T-helper 22 cell (primary cell): ENCODE measurements at places on chromosomes 13 and 19.

- DNase-seq: no peak
These were observed 39.3 kb upstream of the ISYNA1 start for GRCh38 chr19:18477042-18477779.

DNA sequence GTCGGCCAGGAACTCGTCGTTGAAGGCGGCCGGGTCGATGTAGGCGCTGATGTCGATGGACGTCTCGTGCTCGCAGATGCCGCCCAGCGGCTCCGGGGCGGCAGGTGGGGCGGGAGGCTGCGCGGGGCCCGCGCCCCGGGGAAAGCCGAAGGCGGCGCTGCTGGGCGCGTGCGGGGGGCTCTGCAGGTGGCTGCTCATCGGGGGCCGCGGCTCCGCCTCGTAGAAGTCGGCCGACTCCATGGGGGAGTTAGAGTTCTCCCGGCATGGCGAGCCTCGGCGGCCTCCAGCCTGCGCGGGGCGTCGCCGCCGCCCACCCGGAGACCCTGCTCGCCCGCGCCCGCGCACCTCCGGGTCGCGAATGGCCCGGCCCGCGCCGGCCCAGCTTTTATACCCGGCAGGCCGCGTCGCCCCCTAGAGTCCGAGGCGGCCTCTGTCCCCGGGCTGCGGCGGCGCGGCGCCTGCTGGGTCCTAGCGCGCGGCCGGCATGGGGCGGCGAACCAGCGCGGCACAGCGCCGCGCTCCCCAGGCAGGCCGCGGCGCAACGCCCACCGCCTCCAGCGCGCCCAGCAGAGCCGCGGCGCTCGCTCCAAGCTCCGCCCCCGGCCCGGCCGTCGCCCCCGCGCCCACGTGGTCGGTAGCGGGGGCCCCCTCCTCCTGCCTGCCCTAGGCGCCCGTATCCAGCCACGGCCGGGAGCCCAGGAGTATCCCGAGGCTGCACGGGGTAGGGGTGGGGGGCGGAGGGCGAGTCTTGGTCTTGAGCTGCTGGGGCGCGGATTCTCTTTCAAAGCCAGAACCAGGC is at the start of gene CEBPA:
TSS of gene CEBPA (minus strand) at position 360 of the 799 bp plus-strand sequence. CDS start at position 240, 120 bp downstream.
- peak; percentile 40 for DNase-seq

DNA sequence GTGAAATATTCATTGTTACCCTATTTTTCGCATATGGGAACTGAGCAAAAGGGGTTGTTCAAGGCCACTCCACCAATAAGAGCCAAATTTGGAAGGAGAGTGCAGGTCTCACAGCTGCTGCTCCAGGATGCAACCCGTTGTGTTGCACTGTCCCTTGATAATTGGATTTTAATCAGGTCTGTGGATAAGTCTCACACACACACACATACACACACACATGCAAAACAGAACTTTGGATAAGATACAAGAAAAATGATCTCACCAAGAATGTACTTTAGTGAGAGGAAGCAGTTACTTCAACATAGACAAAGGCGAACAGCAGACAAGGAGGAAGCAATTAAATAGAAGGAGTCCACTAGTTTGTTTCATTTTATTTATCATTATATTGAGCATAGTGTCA is 127.3 kb upstream of the EDNRB start:
- DNase-seq: no peak

- DNase-seq: no peak
These were observed 534.4 kb downstream of the IRS2 start for GRCh38 chr13:109251956-109252355.

- DNase-seq: no peak
These were observed 155.0 kb upstream of the SERP2 start for GRCh38 chr13:44218501-44219240.

DNA sequence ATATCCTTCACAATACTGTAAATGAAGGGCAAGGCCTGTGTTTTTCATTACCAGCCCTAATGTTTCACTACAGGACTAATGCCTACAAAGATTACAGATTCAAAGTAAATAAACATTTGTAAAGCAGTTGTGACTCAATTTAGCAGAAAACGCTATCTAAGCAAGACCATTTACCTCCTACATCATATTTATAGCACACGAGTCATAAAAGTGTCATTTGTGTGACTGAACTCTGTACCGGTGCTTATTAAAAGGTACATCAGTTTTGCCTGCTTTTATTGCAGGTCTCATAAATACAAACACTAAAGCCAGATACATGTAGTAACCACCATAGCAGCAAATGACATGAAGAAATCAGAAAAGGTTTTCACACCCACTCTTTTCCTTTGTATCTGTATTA is 61.5 kb upstream of the SLC15A1 start:
- no peak for DNase-seq

DNA sequence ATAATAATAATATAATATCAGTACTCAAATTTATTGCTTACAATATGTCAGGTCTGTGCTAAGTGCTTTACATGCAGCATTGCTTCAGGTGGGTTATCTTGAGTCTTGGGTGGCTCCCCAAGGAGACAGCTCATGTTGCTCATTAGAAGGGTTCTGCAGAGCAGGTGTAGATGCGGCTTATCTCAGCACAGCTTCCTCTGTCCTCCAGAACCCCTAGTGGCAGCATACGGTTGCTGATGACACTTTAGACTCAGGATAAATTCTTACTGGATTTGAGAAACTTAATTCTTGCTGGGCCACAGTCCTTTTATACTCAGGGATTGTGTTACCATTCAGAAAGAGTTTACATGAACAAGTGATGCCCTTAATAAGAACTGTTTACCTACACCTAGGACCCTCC is 8.9 kb downstream of the COG3 start:
- DNase-seq: peak; percentile 10

GRCh38 chr19:34171539-34171876 is 796 bp upstream of the LSM14A start:
- no peak for DNase-seq

DNA sequence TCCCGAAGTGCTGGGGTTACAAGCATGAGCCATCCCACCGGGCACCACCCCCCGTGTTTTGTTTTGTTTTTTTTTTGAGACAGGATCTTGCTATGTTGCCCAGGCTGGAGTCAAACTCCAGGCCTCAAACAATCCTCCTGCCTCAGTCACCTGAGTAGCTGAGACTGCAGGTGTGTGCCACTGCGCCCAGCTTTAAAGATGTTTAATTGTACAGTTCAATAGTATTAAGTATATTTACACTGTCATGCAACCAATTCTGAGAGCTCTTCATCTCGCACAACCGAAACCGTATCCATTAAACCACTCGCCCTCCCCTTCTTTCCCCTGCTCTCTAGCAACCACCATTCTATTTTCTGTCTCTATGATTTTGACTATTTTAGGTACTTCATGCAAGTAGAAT is 15.6 kb downstream of the NUCB1 start:
- DNase-seq: no peak

DNA sequence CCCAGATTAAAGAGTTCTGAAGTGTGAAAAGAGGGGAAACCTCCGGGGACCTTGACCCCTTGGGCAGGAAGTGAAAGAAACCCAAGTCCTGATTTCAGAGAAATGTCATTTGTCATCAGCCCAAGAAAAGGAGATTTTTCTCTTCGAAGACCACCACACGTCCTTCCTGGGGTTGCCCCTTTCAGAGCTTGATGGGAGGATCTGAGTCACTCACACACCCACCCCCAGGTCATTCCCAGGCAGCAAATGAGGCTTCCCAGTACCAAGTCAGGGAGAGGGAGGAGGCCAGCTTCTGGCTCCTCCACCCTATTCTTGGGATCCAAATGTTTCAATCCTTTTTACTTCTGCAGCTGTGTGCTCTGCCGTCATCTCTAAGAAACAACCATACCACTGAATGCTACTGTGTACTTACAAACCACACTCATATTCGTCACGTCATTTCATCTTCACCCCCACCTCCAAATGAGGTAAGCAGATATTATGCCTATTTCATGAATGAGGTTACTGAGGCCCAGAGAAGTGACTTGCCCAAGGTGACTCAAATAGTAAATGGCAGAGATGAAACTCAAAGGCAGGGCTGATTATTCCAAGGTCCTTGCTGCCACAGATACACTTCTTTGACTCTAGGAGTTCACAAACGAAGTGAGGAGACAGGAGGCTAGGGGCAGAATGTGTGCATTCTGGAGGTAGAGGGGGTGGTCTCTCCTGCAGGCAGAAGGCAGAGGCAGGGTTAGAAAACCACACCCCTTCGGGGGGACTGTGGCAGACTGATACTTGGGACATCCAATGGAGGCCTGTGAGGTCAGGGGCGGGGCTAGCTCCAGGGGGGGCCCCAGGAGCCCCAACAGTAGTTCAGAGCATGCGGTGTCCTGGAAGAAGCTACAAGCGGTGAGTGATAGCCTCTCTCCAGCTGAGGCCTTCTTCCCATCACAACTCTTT is 5.0 kb upstream of the KMT2B start:
- no peak for DNase-seq

GRCh38 chr13:34349091-34349722 is 531.3 kb downstream of the RFC3 start:
- no peak for DNase-seq

GRCh38 chr19:42207767-42208271 is 9.7 kb downstream of the DEDD2 start:
- DNase-seq: peak; percentile 29

GRCh38 chr19:17766543-17767131 is 15.4 kb downstream of the FCHO1 start:
- no peak for DNase-seq

DNA sequence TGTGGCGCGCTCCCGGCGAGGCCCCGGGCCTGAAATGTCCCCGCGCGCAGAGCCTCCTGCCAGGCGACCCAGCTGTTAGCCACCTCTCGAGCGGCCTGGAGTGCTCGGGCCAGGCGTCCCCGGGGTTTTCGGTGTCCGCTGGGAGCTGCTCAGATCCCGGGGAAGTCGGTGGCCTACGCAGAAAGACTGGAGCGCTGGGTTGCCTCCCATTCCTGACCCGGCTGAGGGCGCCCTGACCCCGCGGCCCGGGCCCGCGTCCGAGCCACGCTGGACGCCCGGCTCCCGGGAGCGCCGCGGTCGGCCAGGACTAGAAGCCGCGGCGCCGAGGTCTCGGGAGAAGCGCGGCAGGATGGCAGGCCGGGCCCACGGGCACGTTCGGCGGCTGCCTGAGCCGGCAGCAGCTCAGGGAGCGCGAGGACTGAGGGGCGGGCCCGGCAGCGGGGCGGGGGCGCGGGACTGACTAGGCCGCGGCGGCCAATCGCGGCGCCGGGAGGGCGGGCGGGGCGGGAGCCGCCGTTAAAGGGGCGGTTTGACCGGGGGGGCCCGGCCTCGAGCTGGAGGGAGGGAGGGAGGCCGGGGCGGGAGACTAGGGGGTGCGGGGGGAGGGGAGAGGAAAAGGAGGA is 1.3 kb upstream of the ZIC2 start:
- peak; percentile 34 for DNase-seq

DNA sequence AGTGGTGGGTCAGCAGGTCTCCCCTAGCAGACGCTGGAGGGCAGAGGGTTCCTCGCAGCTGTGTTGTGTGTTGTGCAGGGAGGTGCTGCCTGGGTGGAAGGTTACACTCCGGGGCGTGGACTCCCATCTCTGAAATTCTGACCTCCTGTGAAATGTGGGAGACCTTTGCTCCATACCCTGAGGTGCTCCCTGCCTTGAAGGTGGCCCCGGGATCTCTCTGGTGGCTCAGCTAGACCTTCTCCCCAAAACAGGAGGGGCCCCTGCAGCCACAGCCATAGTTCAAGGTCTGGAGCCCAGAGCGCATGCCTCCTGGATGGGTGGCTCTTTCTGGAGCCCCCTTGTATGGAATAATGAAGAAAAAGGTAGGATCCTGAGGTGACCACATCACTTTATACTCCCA is 70.2 kb downstream of the SOX1 start:
- DNase-seq: no peak

DNA sequence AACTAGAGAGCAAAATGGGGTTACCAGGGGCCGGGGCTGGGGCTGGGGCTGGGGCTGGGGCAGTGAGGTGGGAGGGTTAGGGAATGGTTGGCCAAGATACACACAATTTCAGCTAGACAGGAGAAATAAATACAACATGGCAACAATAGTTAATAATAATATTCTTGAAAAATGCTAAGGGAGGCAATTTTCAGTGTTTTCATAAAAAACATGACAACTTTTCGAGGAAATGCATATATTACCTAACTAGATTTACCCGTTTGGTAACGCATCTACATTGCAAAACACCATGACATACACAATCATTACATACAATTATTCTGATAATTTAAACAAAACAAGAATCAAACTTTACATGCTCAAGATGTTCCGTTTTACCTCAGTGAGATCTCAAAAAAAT is 12.2 kb downstream of the RFPL4AL1 start:
- no peak for DNase-seq

DNA sequence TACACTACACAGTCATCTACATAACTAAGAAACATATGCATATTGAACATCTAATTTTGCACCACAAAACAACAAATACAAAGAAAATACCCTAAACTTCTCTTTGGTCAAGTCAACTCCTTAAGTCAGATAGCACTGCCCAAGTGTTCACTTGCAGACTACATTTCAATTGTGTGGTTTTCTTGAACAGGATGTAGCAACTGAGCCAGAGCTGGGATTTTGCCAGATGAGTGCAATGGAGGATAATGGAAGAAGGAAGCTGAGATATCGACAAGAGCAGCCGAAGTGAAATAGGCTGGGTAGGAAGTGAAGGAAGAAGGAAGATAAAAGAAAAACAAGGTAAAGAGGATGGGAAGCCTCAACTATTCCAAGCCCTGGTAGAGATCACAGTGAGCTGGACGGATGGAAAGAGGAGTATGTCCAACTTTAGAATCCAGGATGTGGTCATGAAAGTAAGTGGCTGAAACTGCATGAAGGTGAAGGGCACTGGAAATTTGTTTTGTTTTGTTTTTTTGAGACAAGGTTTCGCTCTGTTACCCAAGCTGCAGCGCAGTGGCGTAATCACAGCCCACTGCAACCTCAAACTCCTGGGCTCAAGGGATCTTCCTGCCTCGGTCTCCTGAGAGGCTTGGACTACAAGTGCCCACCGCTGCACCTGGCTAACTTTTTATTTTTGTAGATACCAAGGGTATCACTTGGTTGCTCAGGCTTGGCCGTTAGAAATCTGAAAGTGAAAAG is 15.0 kb downstream of the NUFIP1 start:
- no peak for DNase-seq

DNA sequence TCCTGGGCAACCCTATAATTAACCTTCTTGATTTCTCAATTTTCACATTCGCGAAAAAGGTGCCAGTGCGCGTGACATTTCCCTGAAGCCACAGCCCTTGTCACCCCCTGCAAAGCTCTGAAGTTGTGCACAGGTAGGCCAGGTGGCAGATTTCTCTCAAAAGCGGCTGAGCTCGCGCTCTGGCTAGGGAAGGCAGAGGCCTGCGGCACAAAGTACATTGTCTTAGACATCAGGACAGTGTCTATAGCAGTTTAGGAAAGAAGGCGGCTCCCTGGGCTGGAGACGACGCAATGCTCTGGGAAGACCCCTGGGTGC is 42.9 kb upstream of the ZNF14 start:
- no peak for DNase-seq

GRCh38 chr13:109954441-109954840 is 168.1 kb upstream of the IRS2 start:
- DNase-seq: no peak

GRCh38 chr13:74645586-74645985 is 511.4 kb upstream of the KLF12 start:
- DNase-seq: no peak

GRCh38 chr13:80131204-80131603 is 209.7 kb downstream of the SPRY2 start:
- no peak for DNase-seq
